Left forelimb (tissue), 1 donor: ENCODE measurements at places on chromosomes 7 and 10.

- DNase-seq: no peak
Observed at GRCh38 chr10:110681023-110681681, 37.0 kb downstream of the RBM20 start.

GRCh38 chr7:31648288-31648687 lies 38.7 kb upstream of the PPP1R17 start:
- DNase-seq: no peak

DNA sequence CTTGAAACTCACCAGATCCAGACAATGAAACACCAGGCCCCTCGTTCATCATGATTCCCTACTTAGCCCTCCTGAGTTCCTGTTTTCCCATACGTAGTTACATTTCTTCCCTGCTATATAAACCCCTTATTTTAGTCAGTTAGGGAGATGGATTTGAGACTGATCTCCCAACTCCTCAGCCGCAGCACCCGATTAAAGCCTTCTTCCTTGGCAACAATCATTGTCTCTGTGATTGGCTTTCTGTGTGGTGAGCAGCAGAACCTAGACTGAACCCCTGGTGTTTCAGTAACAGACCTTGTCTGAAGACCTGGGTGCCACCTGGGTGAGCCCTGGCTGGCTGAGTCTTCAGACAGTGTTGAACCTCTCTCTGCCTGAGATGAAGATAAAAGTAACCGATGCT lies 118.0 kb downstream of the OAT start:
- no peak for DNase-seq

DNA sequence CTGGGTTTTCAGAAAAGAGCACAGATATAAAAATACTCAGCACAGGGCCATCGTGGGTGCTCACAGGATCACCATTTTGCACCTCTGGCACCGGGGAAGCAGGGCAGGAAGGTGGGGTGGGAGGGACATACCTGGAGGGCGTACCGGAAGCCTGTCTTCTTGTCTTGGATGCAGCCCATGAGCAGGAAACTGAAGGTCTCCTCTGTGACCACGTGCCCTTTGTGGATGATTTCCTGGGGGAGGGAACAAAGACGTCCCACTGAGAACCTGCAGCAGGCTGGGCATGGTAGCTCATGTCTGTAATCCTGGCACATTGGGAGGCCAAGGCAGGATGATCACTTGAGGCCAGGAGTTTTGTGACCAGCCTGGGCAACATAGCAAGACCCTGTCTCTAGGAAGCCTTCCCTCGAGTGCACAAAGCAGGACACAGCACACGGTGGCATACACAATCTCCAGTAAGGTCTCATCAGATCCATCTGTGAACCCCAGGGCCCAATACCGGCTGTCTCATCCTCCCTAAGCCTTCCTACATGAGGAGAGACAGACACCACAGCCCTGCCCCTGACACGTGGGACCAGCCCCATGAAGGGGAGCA lies 9.5 kb downstream of the PTCD1 start:
- no peak for DNase-seq

GRCh38 chr7:145398758-145399157 lies 562.9 kb upstream of the TPK1 start:
- no peak for DNase-seq

DNA sequence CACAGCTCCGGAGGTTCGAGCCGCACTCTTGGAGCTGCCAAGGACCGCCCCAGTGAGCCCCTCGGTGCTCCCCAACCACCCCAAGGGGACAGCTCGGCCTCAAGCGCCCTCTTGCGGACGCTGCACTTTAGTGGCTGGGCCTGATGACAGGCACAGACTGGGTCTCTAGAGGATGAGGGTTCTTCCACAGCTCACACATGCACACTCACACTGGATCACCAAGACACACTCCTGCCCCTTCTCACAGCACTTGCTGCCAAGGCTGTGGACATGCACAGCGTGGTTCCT lies 2.1 kb downstream of the RET start:
- no peak for DNase-seq

GRCh38 chr10:128540781-128541761 lies 414.8 kb upstream of the MKI67 start:
- peak; percentile 83 for DNase-seq

- DNase-seq: no peak
Observed at GRCh38 chr10:24132741-24133140, 76.2 kb upstream of the KIAA1217 start.

- no peak for DNase-seq
Observed at GRCh38 chr7:33190688-33191304, 61.4 kb downstream of the BBS9 start.

- DNase-seq: no peak
Observed at GRCh38 chr7:87328281-87328680, 17.2 kb upstream of the CROT start.

DNA sequence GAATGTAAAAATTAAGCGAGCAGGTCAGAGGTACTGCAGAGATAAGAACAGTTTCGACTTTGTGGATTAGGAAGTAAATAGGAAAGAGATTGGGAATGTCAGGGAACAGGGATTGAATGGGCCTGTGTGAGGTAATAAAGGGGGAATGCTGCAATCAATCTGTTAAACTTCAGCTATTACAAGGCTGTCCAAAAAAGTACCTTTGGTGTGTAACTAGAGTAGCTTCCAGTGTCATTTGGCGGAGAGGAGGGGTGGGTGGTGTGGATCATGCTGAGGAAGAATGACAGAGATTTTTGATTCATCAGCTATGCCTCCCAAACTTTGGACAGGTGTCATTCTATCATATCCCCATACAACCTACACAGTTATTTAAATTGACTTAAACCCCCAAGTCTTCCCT lies 128.2 kb upstream of the RHEB start:
- no peak for DNase-seq

- peak; percentile 4 for DNase-seq
Observed at GRCh38 chr10:47388879-47389278, 4.8 kb upstream of the ZNF488 start.

GRCh38 chr7:39353615-39354376 lies 212.4 kb upstream of the YAE1 start:
- DNase-seq: no peak

- no peak for DNase-seq
Observed at GRCh38 chr10:102368077-102368476, 27.4 kb upstream of the NFKB2 start.

- DNase-seq: no peak
Observed at GRCh38 chr7:81527651-81528050, 242.2 kb downstream of the HGF start.

- no peak for DNase-seq
Observed at GRCh38 chr10:57707300-57707658, 560.4 kb downstream of the IPMK start.

DNA sequence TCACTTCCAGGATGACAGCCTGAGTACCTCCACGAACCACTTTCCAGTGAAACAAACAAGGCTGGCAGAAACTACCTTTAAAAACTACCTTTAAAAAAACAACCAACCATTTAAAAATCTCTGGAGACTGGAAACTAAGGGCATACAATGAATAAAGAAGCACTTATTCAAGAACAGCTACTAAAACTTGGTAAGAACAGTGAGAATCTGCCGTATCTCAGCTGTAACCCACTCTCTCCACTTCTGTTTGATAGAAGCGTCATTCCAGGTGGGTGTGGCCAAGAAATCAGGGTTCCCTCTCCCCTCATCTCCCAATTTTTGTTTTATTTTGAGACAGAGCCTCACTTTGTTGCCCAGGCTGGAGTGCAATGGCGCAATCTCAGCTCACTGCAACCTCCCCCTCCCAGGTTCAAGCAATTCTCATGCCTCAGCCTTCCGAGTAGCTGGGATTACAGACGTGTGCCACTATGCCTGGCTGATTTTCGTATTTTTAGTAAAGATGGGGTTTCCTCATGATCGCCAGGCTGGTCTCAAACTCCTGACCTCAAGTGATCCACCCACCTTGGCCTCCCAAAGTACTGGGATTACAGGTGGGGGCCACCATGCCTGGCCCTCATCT lies 158.8 kb upstream of the CHST15 start:
- DNase-seq: peak; percentile 33

DNA sequence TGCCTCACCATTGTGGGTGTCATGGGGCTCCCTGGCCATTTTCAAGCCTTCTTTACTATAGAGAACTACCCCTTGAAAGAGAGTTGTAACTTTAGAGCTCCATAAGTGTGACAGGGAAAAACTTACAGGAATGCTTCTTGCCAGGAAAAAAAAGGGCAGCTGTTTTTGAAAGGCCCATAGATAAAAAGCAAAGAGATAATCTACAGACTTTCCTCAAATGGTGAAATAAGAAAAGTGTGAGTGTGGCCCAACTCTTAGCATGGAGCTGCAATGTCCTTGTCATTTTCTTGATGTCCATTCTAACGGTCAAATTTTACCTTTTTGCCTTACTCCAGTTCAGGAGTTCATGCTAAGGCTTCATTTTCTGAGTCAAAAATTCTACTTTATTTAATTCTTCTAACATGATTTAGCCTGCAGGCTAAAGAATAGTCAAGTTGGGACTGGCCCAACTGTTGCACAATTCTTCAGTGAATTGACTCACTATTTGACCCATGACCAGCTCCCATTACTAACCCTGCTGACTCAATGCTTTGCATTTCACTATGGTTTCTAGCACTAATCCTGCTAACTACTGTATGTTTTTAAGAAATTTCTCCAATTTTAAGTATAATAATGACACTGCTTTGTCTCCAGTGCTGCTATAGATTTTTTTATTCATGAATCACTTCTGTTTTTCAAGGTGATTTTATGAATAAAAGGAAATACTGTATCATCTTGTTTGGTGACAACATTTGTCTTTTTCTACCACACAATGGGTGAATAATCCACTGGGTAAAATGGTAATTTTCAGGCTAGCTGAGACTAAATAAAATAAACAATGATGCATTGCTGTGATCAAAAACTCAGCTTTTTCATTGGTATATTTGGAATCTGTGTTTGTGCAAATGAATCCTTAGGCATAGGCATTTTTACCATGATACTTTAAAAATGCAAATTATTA lies 41.4 kb upstream of the SGCE start:
- DNase-seq: no peak

DNA sequence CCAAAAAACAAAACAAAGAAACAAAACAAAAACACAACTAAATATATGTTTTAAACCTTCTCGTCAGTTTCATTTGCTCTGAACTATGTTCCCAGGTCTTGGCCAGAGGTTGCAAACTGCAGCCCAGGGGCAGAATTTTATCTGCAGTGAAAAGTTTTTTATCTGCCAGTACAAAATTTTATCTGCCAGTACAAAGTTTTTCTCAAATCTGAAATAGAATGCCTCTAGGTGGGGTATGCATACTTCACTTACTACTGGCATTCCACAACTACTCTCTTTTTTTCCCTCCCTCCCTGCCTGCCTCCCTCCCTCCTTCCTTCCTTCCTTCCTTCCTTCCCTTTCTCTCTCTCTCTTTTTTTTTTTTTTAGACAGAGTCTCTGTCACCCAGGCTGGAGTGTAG lies 9.4 kb upstream of the CLDN3 start:
- DNase-seq: no peak

DNA sequence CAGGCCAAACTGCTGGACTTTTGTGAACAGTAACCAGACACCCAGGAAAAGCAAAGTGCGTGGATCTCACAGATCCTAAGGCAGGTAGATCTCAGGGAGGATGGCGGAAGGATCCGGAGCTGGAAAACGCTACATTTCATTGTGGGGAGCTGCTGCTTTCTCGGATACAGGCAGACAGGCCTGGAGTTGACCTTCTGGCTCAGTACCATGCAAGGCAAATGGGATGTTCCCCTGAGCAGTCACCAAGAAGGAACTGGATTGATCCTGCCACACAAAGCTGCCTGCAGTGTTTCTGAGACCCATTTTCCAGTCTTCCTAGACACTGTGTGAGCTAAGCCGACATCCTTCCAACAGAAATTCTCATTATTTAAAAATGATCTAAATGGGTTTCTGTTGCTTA lies 65.5 kb downstream of the ZRANB1 start:
- no peak for DNase-seq

- no peak for DNase-seq
Observed at GRCh38 chr10:47063858-47064257, 152.6 kb downstream of the PTPN20 start.

DNA sequence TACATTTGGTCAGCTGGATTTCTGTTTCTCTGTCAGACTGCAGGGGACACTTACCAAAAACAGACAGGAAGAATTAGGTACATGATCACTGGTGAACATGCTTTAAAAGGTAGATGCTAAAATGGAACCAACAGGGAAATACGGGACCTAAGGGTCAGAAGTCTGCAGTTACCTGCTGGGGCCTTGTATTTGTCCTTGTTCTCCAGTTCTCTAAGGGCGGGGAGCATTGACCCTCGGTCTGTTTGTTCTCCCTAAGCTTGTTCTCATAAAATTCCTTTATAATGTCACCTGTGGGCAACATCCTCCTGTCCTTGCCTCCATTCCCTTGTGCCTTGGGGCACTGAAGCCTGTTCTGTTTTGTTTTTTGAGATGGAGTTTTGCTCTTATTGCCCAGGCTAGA lies 29.8 kb upstream of the MSMB start:
- DNase-seq: no peak

DNA sequence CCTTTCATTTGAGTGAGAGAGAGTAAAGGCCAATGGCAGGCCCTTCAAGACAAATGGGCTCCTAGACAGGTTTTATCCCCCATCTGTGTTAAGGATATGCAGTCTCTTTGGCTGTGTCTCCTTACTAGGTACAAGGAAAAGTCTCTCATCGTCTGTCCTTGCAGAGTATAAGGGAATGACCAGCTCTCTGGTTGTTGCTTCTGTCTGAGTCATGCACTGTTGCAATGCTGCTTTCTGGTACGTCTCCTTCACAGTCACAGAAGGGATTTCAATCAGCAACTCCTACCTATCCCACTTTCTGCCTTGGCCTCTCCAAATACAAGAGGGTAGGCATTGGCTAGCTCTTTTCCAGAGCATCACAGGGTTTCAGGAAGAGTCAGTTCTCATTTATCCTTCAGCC lies 48.1 kb downstream of the CTTNBP2 start:
- DNase-seq: no peak

DNA sequence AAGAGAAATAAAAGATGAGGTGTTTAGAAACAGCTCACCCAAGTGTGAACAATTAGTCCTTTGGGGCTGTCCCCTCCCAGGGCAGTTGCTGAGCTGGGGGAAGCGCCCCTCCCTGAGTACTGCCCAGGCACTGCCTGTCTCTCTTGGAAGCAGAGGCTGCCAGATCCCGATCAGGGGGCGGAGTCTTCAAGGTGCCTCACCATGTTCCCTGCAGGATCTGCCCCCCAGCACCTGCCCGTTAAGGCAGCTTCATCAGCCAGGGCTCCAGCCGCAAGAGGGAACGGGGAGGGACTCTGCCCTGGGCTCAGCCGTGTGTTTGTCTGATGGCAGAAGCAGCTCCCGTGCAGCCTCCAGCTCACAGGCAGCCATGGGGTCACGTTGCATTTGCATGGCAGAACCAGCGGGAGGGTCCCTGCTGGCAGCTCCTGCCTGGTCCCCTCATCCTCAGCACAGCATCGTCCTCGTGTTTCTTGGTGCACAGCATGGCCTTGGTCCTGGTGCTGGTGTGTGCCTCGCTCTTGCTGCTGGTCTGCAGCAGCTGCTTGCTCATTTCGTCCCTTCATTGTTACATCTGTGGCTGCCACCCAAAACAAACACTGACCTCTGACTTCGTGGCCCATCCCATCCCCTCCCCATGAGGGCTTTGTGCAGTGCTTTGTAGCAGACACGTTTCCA lies 10.7 kb upstream of the DPYSL4 start:
- no peak for DNase-seq

GRCh38 chr7:100567751-100568175 lies 5.9 kb downstream of the SAP25 start:
- DNase-seq: no peak
